ENCODE measurements at places on chromosomes 5 and 9. TPM values are rescaled to one million over a fixed set of nuclear protein-coding genes. Genes with fewer than 3 reads are reported as not detected.

The TRPM6 gene
- total RNA-seq = 1.7 TPM

The ZBED3 gene
- total RNA-seq = 11.8 TPM

The CARD19 gene
- total RNA-seq = 31.5 TPM

The PDE6A gene
- 0.14 TPM for total RNA-seq

The PLPP7 gene
- total RNA-seq = 0.16 TPM

DNA sequence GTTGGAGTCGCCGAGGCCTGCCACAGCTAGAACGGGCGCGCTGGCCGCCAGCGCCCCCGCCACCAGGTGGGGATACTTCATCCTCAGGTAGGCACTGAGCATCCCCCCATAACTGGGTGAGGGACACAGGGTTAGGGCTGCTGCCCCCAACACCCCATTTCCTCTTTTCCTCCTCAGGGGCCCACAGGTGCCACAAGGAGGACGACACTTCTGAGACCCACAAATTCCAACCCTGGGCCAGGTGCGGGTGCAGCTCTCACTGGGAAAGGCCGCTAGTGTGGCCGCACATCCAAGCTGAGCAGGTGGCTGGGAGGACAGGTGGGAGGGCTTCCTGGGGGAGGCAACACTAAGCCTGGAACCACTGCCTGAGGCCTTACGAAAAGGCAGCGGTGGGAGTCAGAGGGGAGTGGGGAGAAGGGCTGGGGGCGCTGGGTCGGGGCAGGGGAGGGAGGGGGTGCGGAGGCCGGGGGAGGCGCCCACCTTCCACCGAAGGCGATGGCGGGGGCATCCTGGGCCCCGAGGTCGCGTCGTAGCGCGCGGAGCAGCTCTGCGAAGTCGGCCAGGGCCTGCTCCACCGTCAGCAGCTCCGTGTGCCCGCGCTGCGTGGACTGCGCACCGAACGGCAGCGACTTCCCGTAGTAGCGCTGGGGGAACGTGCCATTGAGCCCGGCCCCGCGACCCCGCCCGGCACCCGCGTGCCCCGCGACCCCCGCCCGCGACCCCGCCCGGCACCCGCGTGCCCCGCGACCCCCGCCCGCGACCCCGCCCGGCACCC, 961 bp downstream of the DPP7 start:
- peak; percentile 6 for ATAC-seq

- ATAC-seq = no peak
These were observed 2.3 kb downstream of the HAND1 start for GRCh38 chr5:154475591-154476353.

DNA sequence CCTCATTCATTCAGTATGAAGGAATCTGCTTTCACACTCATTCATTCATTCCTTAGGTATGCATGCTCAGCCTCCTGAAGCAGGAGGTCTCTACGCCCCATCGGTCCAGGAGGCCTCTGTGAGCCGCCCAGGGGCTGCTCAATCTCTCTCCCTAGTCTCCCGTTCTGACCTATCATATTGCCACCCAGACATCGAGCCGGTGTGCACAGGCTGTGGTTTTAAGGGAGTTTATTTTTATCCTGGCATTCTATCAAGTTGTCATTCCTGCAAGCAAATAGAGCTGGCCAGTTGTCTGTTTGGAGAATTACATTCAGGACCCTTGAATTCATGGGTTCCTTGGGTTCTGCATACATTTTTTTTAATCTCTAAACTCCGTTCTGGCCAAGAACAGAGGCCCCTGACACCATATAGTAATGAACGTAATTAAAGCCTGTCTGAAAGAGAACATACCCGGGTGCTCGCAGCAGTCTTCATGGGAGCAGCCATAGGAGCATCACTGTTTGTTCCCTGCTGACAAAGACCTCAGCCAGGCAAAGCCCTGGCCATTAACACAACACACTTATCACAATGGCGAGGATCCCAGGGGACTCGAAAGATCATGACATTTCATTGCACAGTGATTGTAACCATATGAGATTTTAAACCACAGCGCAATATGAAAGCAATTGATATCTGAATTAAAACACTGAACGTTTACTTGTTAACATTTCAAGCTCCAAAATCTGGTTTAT, 80.9 kb downstream of the ADAMTS16 start:
- peak; percentile 81 for ATAC-seq

- ATAC-seq = no peak
These were observed 27.1 kb downstream of the LHX6 start for GRCh38 chr9:122201641-122202040.

GRCh38 chr9:3490957-3491356, 34.8 kb downstream of the RFX3 start:
- no peak for ATAC-seq

DNA sequence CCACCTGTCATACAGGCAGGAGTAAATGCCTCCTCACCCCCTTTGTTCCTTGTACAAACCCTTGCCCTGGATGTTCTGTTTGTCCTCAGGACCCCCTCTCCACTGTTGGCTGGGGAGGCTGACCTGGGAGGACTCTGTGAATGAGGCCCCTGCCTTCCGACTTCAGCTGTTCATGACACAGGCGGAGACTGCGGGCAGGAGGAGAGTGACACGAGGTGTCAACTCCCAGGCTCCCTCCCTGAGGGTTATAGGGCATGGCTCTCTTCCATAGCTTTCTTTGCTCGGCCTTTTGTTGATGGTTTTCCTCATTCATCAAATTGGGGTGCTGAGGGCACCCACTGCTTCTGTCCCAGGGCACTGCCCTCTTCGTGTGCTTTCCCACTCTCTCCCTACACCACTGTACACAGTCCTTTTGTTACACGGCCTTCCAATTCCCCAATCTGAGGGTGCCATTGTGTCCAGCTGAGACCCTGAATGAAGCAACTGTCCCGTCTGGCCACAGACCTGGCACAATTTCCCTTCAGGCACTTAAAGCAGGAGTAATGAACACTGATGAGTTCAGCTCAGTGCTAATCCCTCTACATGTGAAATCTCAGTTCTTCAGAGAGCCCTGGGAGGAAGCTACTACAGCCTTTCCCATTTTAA, 33.8 kb downstream of the KCNIP1 start:
- no peak for ATAC-seq

GRCh38 chr9:27292659-27293405, 4.1 kb downstream of the EQTN start:
- peak; percentile 56 for ATAC-seq

Data from motor neuron (in vitro differentiated cells).